ENCODE measurements at places on chromosomes 13 and 19.

DNA sequence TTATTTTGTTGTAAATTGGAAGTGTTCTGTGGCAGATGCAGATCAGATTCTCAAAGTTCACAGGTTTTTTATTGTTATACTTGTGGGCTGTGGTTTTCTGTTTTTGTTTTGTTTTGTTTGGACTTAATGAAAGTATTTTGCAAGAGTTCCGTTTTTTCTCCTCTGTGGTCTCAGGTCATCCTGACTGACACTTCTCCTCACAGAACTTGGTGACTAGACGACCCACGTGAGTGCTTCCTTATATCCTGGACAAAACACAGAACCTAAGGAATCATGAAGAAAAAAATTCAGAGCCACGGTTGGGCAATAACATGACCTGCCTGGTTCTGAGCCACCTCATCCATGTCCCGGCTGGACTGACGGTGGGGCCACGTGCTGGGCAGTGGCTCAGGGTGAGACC is 2.5 kb upstream of the RFPL4AL1 start:
- no peak for DNase-seq

- no peak for DNase-seq
Observed at GRCh38 chr13:90740099-90740498, 607.4 kb upstream of the MIR17HG start.

DNA sequence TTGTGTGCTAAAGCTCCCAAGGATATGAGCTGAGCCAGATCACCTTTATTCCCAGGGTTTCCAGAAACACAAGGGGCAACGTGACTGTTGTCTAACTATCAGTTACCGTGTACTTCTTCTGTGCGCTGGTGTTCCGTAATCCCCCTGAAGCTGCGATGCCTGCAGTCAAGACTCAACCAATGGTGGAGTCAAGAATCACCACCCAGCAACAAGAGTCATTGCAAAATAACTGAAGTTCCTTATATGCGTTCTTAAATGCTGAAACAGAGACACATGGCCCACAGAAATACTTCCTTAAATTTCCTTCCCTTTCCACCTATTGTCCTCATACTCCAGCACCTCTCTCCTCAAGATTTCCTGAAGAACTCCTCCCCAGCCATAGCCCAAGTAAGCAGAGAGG is 200.2 kb downstream of the KATNAL1 start:
- no peak for DNase-seq

- no peak for DNase-seq
Observed at GRCh38 chr13:99688776-99689175, 187.5 kb downstream of the TM9SF2 start.

GRCh38 chr19:28961772-28962500 is 251.0 kb downstream of the UQCRFS1 start:
- DNase-seq: no peak

GRCh38 chr19:45115809-45116615 is 23.0 kb downstream of the PPP1R37 start:
- no peak for DNase-seq

DNA sequence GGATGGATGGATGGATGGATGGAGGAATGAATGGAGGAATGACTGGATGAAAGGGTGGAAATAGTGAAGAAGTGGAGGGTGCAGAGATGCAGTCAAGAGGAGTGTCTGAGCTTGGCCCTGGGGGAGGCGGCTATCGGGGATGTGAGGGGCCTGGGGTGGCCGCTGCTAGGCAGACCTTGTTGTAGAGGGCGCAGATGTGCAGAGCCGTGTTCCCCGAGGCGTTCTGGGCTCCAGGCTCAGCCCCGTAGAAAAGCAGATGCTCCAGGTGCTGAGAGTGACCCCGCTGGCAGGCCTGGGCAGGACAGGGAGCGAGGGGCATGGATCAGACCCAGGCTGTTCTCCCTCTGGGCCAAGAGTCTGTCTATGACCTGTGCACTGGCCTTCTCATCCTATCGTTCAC is 8.4 kb downstream of the SHANK1 start:
- no peak for DNase-seq

DNA sequence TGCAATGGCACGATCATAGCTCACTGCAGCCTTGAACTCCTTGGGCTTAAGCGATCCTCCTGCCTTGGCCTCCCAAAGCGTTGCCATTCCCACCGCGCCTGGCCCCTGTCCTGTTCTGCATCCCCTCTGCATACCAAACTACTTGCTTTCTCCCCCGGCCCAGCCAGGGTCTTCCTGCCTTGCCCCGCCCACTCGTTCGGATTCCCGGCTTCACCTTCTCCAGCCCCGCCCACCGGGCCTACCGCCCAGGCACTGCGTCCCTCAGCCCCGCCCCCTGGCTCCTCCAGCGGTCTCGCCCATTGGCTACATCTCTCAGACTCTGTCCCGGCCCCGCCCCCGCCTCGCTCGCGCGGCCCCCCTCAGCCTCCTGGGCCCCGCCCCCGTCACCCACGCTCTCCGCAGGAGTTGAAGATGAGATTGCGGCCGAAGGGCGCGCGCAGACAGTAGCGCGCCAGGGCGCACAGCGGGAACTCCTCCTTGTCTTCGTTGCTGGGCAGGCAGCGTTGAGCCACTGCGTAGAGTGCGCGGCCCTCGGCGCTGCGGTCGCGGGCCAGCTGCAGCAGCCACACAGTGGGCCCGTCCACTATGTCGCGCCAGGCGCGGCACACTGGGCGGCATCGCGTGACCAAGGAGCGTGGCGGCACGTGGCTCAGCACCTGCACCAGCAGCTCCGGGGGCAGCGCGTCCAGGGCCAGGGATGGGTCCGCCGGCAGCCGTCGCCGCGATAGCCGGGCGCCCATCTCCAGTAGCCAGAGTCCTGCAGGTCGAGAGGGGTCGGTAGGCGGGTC is 19.0 kb downstream of the MRPS12 start:
- DNase-seq: peak; percentile 78

DNA sequence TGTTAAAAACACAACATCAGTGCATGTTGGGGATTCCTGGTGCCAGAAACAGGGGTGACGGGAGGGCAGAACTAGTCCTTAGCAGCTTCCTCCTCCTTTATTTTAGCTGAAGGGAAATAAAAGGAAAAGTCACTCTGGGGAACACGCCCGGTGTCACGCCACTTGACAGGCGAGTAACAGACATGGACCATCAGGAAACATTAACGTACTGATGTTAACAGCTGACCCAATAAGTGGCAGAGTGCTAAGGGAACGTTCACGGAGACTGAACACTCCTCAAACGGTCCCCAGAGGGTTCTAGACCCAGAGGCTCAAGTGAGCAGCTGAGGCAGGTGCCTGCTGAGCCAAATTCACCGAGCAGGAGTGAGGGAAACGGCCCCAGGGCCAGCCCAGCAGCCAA is 13.9 kb upstream of the EIF3G start:
- no peak for DNase-seq

- no peak for DNase-seq
Observed at GRCh38 chr19:35316560-35316959, 12.4 kb upstream of the CD22 start.

DNA sequence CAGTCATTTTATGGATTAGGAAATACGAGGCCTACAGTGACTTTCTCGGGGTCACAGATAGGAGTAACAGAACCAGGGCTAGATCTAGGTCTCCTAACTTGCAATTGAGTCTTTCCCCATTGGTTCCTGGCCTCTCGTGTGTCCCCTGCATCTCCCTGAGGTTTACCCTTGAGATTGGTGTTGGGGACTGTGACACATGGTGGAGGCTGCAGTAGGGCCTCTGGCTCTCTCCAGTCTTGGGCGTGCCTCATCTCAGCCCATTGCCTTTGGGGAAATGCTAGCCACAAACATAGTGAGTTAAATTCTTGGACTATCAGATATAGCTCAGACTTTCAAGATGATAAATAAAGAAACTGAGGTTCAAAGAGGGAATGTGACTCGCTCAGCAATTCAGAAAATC is 212.1 kb downstream of the KCNRG start:
- DNase-seq: no peak

- no peak for DNase-seq
Observed at GRCh38 chr19:31678421-31678820, 329.2 kb upstream of the TSHZ3 start.

Measured in nucleus accumbens (tissue), 56 donors.